T-cell (primary cell): ENCODE measurements at places on chromosomes 7 and 10.

- DNase-seq: no peak
Measured at GRCh38 chr10:7152982-7153381, 257.9 kb downstream of the SFMBT2 start.

GRCh38 chr7:98265841-98266271, 13.8 kb upstream of the TECPR1 start:
- DNase-seq: no peak

DNA sequence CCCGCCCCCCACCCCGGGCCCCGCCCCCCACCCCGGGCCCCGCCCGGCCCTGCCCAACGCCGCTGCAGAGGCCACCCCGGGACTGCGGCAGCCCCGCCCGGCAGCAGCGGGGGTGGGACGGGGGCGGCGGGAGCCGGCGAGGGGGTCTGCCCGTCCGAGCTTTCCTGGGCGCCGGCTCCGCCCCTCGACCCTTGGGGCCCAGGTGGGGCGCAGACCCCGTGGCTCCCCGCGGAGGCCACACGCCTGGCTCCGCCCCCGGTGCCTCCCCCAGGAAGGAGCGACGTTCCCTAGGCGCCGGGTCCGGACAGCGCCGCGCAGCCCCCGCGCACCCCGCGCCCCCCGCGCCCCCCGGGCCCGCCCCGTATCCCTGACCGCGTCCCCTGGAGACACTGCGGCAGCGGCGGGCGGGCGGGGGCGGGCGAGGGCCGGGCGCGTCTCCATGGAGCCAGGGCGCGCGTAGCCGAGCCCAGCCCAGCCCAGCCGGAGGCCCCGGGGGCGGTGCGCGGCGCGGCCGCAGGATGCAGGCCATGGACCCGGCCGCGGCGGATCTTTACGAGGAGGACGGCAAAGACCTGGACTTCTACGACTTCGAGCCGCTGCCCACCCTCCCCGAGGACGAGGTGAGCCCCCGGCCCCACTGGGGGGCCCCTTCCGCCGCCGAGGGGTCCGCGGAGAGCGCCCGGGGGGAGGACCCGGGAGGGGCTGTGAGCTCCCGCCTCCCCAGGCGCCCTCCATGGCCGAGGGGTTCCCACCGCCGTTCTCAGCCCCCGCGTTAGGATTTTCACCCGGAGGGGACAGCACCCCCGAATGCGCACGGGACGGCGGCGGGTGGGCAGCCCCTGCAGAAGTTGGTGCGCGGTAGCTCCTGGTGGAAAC, at the start of gene KNDC1:
Gene KNDC1, plus strand, starts transcription at position 270 of the 876 bp plus-strand sequence. Its CDS starts 249 bp downstream, at position 519.
- no peak for DNase-seq

DNA sequence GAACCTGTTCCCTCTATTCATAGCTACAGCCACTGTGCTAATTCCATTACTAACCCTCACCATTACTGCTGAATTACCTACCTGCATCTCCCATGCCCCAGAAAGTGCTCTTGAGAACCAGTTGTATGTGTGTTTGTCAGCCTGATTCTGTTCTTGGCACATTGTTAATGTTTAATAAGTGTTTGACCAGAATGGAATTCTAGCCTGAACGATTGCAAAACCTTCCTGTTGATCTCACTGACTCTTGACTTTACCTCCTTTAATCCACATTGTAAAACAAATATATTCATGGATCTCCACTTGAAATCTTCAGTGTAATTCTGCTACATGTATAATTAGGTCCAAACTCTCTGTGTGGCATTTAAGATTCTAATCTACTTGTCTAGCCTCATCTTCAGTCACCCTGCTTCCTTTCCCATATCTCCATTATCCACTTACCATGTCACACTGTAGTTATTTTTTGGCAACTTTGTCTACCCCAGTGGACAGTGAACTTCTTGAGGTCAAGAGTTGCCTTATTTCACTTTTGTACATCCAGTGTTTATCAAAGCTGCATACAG, 4.9 kb downstream of the ZNF277 start:
- no peak for DNase-seq

DNA sequence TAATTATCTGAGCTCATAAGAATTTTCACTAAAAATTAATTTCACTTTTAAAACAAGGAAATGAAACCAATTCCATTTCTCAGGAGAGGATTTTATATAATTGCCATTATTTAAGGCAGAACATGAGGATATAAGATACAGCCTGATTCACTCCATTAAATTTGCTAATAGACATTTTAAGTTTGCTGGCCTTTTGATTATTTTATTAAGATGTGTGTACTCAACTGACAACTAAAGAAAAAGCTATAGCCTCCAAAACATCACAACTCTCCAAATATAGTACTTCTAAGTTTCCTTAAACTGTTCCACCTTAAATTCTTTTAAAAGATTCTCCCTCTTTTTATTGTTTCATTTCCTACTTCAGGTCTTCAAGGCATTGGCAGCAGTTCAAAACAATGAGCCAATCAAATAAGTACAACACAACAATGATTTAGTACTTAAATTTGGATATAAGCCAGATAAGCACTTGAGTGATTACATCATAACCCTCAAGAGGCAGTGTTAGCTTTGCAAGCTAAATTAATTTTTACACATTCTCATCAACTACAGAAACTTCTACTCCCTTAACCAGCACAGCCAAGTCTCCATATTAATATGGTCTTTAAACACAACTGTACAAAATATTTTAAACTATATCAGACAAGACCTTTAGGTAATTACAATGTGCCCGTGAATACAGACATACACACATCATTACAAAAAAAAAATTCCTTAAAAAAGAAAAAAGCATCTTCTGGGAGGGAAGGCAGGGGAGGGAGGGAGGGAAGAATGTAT, 121.8 kb downstream of the KMT2C start:
- DNase-seq: no peak

- no peak for DNase-seq
Measured at GRCh38 chr7:128453836-128454804, 1.6 kb upstream of the HILPDA start.
